ENCODE measurements at places on chromosomes 13 and 19.

DNA sequence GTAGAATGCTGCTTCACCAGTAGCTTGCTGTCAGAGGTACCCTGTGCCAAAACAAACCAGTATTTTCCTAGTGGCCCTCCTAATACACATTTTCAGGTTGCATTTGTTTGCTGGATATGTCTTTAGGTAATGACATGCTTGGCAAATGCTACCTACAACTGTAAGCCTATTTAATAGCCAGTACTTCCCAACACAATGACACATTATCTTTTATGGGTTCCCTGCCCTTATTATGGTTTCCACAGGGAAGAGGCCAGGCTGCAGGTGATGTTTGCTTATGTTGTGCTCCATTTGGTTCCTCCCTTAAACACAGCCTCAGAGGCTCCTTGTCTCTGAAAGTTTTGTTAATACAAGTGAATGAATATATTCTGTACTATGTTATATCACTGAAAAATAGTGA is 24.7 kb downstream of the FRY start:
- no peak for DNase-seq

GRCh38 chr13:43720780-43721397 is 65.9 kb downstream of the ENOX1 start:
- DNase-seq = no peak

DNA sequence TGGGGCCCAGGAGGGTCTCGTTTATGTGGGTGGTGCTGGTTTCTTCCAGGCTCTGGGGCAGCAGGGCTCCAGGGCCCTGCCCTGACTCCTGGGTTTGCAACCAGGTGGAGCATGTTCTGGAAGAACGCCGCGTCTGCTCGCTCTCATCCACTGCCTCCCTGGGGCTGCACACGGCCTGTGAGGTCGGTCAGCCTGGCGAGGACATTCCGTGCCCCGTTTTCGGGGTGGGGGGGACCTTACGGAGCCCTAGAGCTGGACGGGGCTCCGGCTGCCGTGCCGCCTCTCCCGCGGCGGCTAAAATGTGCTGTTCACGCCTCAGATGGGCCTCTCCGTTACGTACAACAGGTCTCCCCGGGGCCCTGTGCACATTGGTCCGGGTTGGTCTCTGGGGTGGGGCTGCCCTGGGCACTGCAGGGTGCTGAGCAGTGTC is 3.3 kb downstream of the GNA11 start:
- DNase-seq = no peak

DNA sequence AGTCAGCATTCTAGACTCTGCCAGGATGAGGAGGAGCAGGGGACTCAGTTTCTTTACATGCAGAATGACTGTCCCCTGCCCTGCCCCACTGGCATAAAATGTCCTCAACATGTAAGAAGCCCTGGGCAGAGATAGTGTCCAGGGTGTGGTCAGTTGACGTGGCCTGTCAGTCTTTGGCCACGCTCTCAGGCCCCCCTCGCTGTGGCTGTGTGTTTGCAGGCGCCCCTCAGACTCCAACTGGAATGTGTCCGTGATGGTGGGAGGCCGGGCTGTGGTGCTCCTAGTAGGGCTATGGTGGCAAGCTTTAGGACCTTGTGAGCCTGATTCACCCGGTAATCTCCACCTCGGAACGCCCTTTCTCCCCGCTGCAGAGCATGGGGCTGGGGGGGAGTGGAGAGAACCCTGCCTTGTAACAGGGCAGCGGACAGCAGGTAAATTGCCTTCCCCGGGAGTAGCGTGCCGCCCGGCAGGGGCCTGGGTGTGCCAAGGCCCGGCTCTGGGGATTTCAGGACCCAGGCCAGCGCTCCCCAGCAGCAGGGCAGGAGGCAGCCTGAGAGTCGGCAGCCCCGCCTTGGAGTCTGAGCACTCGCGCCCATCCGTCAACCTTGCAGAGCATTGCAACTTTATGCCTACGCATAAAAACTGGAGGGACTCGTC is 62.3 kb downstream of the CHST8 start:
- DNase-seq = no peak

DNA sequence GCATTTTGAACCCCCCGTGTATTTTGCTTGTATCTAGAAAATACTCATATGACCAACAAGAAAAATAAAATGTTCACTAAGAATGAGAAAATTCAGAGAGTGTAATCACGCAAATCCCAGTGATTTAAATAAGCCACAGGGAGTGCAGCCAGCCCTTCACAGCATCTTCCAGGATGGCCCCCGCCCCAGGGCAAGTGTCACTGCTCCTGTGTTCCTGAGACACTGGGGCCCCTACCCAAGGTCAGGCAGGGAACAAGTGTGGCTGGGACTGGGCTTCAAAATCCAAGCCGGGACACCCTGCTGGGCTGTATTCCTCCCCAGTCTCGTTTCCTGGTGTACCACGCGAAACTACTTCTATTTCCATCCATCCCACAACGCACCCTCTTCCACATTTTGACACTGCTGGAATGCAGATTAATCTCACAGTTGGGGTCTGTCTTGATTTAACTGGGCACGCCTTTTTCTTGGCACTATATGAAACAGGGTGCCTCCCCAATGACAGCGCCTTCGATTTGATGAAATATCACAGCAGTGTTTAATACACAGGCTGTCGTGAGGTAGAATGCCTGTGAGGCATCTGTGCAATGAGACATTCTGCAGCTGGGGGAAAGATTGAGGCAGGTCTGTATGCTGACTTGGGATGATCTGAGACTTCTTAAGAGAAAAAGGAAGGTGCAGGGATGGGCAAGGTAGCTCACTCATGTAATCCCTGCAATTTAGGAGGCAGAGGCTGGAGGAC is 18.3 kb upstream of the CCNP start:
- no peak for DNase-seq

DNA sequence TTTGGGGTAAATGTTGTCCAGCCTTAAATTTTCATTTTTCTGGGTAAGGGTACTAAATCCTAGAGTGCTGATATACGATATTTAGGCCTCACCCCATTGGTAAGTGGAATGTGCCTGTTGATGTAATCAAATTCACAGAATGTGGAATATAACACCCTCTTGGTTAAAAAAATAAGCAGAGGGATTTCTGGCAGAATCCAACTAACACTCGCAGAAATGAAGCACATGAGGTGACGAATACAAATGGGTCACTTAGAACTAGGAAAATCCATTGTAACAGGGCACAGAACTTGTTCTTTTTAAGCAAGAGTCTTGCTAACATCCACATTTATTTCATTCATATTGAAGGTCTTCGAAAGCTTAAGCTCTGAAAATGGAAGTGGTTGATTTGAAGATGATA is 320.3 kb downstream of the SHISA2 start:
- no peak for DNase-seq

DNA sequence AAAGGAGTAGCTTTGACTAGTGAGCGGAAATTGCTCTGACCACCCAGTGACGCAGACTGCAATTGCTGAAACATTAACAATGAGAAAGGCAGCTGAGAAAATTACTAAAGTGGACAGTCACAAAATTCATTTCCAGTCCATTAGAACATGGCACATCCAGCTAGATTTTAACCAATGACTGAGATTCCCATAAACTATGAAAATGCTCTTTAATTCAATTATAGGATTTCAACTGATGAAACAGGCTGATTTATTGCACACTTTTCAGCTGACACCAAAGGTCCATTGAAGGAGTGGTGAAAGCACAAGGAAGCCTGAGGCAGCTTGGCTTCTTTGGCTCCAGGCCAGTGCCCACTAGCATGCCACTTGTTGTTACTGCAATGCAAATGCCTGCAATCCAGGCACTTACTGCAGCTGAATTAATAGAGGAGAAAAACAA is 933.4 kb downstream of the SLITRK6 start:
- DNase-seq = no peak

DNA sequence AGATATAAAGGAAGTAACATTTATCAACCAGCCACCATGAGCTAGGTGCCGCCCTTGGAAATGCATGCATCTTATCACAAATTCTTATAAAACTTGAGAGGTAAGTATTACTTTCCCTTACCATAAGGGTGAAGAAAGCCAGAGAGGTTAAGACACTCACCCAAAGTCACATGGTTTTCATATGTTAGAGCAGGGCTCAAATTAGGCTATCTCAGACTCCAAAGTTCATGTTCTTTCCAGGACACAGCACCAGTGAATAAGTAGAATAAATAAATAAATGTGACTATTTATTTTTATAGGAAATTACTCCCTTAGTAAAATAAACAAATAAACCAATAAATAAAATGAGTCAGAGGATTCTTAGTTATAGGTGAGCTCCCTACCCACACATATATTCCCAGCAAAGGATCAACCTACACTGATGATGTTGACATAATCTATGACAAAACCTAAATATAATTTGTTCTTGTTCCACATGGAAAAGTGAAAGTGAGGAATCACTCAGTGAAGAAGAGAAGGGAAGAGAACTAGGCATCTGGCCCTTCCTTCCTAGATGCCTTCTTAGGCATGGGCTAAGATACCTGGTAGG is 27.2 kb downstream of the SPRY2 start:
- DNase-seq = no peak

Data from type B pancreatic cell (in vitro differentiated cells).